ENCODE measurements at places on chromosomes 6 and 20.

GRCh38 chr20:35503841-35504561 lies 25.5 kb downstream of the C20orf173 start:
- DNase-seq: peak; percentile 83

DNA sequence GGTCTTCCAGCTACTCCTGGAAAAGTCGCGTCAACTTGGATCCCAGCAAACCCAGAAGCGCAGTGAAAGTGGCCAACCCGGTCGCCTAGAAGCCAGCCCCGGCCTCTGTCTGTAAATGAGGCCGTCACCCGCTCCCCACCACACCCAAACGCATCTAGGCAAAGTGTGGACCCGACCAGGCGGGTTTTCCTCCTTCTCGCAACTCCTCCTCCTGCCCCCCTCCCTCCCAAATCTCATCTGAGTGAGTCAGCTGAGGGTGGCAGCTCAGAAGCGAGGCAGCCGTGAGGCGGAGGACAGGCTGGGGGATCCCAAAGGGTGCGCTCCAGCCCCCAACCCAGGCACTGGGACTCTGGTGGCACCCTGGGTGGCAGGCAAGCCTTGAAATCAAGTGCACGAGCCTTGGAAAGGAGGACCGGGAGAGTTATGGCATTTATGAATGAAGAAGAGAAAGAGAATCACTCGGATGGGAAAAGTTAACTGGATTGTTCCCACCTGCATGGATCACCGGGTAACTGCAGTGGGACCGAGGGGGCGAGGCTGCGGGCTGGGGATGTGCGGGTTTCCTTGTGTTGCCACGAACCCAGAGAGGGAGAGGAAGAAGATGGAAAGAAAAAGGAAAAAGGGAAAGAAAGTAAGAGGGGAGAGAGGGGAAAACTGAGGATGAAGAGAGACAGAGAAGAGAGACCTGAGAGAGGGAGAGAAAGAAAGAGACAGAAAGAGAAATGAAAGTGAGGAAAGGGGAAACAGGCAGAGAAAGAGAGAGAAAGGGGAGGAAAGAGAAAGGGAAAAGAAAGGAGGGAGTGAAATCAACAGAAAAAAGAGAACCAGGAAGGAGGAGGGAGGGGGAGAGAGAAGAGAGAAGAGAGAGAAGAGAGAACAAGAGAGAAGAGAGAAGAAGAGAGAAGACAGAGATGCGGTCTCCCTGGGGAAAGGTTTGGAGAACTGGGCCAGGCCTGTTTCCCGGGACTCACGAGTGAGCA lies at the start of gene APCDD1L:
Gene APCDD1L, minus strand, starts transcription at position 167 of the 980 bp plus-strand sequence. CDS start 692 bp downstream, outside the sequence.
- no peak for DNase-seq

- no peak for DNase-seq
Measured at GRCh38 chr6:13273931-13274706, 54.2 kb downstream of the TBC1D7 start.

DNA sequence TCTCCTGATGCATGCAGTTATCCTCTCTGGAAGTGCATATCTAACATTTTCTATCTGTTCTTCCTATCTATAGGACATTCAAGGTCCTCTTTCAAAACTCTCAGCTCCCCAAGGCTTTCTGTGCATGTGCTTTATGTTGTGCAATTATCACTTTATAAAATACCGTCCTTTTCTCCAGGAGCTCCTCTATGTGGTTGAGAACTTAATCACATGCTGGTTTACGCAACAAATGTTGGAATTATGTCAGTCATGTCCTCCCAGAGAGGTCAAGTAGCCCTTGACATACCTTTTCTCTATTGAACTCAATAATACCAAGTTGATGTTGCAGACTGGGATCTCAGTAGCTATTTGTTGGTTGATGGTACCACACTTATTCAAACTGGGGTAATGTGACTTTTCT lies 388.4 kb downstream of the BTBD3 start:
- DNase-seq: no peak

- DNase-seq: no peak
Measured at GRCh38 chr6:167996424-167997199, 859 bp upstream of the KIF25 start.

DNA sequence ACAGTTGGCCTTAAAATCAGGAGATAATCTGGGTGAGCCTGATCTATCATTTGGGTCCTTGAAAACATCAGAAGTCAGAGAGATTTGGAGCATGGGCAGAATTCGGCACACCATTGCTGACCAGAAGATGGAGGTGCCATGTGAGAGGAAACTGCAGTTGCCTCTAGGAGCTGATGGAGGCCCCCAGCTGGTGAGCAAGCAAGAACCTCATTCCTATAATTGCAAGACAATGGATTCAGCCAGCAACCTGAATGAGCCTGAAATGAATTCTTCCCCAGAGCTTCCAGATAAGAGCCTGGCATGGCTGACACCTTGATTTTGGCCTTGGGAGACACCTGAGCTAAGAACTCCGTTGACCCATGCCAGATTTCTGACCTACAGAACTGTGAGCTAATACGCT lies 76.3 kb upstream of the FYN start:
- no peak for DNase-seq

DNA sequence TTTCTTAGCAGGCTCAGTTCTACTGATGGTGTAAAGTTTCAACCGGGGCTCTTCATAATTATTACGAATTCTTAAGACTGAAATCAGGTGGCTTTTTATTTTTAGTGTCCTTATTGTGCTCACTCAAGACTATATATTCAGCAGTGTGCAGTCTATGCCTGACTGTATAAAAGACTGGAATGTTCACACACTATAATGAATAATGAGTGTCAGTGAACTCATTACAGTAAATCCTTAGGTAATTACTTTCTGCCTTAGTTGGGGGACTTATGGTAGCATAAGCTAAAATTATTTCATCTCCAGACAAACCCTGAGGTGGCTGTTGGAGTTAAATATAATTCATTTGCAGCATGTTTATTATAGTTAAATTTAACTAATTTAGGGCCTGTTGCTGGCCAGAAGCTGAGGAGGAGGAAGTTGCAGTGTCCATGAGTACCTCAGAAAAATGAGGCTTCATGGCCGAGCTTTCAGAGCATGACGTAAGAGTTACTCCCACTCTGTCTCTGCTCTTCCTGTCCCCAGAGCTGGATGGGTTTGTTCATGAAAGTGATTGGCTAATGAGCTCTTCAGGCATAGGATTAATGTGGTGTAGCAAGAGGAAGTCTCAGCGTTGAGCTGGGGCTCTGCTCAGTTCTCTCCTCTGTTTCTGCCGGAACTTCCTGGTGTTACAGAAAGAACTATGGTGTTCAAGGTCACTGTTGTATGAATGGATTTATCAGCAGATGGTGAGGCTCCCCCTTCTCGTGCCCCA lies 335.7 kb downstream of the NRN1 start:
- DNase-seq: no peak

DNA sequence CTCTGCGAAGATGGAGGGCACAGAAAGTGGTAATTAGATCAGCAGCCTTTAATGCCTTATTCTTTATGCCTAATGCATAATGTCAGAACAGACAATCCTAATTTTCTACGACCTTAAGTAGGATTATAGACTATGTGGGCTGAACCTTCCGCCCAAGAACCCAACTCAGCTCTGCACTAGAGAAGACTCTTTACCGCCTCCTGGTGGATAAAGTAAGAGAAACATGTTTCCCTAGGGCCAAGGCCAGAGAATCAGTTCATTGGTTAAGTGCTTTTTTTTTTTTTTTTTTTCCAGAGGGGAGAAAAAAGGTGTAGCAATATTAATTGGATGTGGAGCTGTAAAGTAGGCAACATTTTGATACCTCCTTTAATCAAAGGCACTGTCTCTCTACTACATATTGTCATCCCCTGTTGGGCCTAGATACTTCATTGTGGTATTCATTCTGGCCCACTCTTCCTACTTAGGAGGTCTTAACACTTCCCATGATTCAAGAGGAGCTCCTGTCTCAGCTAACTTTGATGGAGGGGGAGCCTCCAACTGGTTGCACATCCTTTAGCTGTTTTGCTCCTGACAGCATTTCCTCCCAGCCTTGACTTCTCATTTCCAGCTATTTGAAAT lies 124.9 kb upstream of the NRN1 start:
- no peak for DNase-seq

- no peak for DNase-seq
Measured at GRCh38 chr6:108105571-108105970, 31.0 kb upstream of the OSTM1 start.

GRCh38 chr20:62138204-62138543 lies 5.0 kb downstream of the PSMA7 start:
- no peak for DNase-seq

DNA sequence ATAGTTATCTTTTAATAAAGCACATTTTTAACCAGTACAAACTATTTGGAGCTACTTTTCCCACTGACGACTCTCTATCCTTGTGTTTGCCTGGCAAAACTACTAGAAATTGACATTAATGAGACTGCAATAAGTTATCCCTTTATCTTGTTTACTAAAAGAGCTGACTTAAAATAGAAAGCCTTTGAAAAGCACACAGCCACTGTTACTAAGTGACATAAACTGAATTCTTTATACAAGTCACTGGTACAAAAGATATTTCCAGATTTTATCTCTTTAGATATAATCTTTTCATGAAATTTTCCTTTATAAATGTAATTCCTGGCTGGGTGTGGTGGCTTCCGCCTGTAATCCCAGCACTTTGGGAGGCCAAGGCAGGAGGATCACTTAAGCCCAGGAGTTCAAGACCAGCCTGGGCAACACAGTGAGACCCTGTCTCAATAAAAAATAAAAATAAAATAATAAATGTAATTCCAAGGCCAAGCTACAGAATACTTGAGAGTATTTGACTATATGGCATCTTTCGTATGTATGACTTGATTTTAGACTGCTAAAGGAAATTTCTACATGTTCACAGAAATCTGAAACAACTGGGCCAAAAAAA lies 9.5 kb downstream of the MBOAT1 start:
- DNase-seq: no peak

DNA sequence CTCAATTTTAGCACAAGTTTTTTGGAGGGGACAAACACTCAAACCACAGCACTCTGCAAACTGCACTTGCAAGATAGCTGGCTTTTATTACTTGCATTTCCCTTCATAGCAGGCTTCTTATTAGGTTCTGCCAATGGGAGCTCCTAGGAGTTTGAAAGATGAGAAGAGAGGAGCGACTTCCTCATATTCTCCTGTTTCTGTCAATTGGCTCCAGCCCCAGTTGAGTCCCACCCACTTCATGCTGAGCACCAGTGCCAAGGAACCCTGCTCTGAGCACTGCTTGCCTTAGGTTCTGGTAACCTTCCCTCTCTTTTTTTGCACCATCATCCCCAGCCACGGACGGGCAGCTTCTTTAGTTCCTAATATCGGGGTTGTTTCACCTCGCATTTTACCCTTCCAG lies 67.9 kb downstream of the PSMB1 start:
- DNase-seq: no peak

- no peak for DNase-seq
Measured at GRCh38 chr6:10976571-10976970, 67.5 kb downstream of the ELOVL2 start.

GRCh38 chr20:341682-342081 lies 5.2 kb upstream of the NRSN2 start:
- no peak for DNase-seq

- DNase-seq: no peak
Measured at GRCh38 chr6:106044151-106044550, 42.0 kb upstream of the PRDM1 start.

GRCh38 chr6:96235927-96236326 lies 220.2 kb downstream of the FUT9 start:
- DNase-seq: no peak

DNA sequence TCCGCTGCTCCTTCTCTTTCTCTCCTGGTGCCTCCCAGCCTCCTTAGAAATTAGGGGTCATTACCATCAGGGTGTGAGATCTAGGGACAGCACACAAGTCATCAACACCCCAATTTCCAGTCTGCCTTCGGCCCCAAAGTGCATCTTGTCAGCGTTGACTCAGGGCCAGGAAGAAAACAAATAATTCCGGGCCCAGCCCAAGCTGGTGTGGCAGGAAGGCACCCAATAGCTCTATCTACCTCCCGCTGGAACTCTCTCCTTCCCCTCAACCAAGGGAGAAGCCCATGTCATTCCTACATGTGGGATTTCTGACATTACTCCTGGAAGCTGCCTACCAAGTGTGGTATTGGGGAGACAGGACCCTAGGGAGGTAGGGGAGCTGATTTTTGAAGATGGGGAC lies 11.5 kb upstream of the C6orf132 start:
- no peak for DNase-seq

GRCh38 chr6:116388924-116389323 lies 18.2 kb downstream of the DSE start:
- DNase-seq: no peak

- DNase-seq: no peak
Measured at GRCh38 chr20:16541226-16541625, 32.0 kb downstream of the KIF16B start.

- DNase-seq: no peak
Measured at GRCh38 chr20:49690899-49691620, 22.6 kb downstream of the B4GALT5 start.

DNA sequence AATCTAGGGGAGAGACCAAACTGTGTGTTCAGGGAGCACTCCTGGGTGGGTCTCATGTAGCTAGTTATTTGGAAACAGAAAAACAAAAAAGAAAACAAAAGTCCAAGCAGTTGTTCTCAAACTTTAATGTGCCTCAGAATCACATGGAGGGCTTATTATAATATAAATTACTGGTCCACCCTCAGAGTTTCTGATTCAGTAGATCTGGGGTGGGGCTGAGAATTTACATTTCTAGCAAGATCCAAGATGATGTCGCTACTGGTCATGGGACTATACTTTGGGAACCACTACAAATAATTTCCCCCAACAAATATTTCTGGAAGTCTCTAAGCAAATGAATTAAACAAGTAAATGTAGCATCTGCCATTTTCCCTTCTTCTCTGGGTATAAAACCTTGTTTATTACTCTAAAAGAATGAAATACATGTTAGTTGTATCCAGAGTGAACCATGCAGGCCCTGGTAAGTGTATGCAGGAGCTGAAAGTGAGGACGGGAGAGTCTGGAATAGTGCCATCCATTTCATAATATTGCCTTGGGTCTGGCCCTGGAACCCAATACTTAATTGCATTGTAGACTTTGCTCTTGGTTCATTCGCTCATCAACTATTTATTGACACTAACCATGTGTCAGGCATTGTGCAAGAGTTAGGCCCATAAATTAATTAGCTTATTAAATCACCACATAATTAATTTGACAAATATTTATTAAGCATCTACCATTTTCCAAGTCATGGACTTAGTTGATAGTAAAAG lies 490.8 kb downstream of the EPM2A start:
- no peak for DNase-seq

- no peak for DNase-seq
Measured at GRCh38 chr6:47490676-47491075, 13.1 kb downstream of the CD2AP start.

GRCh38 chr6:108068618-108069017 lies 5.9 kb downstream of the OSTM1 start:
- no peak for DNase-seq

DNA sequence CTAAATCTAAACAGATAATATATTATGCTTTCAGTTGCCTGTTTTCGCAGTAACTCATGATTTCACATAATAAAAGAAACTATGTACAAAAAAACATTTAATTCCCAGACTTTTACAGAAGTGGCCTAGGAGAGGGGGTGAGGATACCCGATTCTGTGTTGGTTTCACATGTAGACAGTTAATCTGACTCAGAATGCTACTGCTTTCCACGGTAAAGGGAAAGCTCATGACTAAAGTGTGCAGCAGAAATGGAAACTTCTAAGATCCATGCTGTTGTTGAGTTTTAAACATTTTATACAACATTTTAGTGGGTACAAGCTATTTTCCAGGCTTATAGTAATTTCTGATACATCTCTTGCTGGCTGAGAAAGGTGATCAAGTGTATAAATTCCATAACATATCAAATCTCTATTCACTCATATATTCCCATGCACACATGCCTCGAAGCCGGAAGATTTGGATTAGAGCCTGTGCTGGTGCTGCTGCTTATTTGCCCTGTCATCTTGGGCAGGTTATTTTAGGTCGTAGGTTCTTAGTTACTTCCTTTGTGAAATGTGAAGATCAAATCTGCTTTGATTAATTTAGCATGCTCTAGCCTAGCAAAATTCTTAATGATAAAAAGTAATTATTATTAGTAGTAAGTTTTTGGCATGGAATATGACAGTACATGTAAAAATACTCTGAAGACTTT lies 896.7 kb upstream of the MAP3K7 start:
- DNase-seq: no peak

Measured in C1 segment of cervical spinal cord (tissue), 14 donors.